ENCODE measurements at places on chromosomes 12 and 14.

DNA sequence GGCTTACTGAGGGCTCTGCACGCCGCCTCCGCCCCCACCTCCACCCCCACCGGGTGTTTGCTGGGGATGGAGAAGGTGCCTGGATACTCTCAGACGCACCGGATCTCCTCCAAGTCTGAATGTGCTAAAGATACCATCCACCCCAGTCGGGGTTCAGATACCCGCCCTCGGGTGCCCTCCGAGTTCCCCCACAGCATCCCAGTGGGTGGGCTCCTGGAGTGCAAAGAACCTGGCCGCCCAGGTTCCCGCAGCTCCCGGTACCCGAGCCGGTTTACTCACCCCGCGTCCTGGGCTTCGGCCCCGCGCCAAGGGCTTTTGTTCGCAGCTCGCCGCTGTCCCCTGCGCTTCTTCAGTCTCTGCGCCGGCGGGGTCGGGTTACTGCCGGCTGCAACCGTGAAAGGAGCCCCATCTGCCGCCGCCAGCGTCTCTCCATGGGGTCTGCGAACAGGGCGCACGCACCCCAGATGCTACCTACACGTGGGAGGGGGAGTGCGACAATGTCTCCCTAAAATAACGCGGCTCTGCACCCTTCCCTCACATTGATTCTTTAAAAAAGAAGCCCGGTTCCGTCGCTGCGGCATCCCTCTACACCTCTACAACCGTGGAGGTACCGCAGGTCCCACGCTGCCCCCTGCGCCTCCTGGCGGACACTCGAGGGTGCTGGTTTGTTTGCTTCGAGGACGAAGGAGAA, at the start of gene CCDC177:
CCDC177 (minus strand) TSS at position 609 of the 691 bp plus-strand sequence. CDS start 1,249 bp downstream, outside the sequence.
- DNase-seq = no peak

GRCh38 chr14:103584326-103584915, 21.7 kb downstream of the COA8 start:
- no peak for DNase-seq

GRCh38 chr12:112750971-112751370, 40.6 kb upstream of the RPH3A start:
- peak; percentile 31 for DNase-seq

- DNase-seq = no peak
Measured at GRCh38 chr14:95679148-95679815, 6.9 kb upstream of the TCL1B start.

DNA sequence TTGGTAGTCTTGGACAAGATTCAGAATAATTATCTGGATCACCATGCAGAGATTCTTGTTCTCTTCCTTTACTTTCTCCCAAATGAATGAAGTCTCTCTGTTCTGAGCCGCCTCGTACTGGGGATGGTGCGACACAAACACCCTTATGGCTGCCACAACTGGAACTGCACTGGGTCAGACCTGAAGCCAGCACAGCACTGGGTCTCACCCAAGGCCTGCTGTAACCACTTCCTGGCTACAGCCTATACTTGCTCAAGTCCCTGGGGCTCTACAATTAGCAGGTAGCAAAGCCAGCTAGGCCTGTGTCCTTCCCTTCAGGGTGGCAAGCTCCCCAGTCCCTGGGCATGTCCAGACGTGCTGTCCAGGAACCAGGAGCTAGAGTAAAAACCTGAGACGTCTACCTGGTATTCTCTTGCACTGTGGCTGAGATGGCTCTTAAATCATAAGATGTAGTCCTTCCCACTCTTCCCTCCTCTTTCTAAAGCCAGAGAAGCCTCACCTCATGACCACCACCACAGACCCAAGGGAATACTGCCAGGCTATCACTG, 27.6 kb downstream of the IFNG start:
- DNase-seq = no peak

GRCh38 chr12:52349196-52349595, 18.1 kb downstream of the KRT85 start:
- no peak for DNase-seq

- no peak for DNase-seq
Measured at GRCh38 chr12:73677520-73678291, 859.9 kb upstream of the ATXN7L3B start.

DNA sequence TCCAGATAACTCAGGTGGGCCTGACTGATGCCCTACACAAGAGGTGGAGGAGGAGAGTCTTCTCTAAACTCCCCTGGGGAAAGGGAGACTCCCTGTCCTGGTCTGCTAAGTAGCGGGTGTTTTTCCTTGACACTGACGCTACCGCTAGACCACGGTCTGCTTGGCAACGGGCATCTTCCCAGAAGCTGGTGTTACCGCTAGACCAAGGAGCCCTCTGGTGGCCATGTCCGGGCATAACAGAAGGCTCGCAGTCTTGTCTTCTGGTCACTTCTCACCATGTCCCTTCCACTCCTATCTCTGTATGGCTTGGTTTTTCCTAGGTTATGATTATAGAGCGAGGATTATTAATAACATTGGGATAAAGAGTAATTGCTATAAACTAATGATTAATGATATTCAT, 965.5 kb downstream of the TMEM121 start:
- DNase-seq = no peak

DNA sequence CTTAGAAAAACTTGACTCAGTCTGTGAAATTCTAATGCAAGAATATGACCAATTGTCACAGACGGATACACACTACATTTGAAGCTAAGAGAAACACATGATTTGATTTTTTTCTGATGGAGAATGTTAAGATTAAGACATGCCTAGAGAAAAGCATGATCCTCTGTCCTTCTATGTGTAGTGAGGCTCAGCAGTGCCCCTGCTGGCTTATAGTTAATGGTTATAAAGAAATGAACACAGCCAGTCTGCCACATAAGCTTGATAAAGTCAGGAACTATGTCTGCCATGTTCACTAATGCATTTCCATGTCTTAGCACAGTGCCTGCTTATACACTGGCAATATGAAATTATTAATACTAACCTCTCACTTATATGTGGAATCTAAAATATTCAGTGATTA, 168.1 kb upstream of the DAAM1 start:
- DNase-seq = peak; percentile 12
